Panc1 (cell line): ENCODE measurements at places on chromosomes 5 and 9.

DNA sequence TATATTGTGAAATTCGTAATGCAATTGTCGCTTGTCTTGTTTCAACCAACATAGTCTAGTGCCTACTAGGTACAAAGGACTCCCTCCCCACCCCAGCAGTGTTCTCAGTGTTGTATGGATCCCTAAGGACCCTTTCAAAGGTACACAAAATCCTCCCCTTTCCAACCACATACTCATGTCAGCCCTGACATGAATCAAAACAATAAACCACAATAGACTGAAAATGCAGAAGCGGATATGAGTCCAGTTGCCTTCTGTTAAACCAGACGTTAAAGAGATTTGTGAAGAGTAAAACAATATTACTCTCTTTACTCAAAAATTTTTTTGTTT is 82.4 kb upstream of the IFNK start:
- no peak for DNase-seq

- DNase-seq: no peak
Measured at GRCh38 chr9:134847752-134848432, 32.7 kb upstream of the FCN2 start.

DNA sequence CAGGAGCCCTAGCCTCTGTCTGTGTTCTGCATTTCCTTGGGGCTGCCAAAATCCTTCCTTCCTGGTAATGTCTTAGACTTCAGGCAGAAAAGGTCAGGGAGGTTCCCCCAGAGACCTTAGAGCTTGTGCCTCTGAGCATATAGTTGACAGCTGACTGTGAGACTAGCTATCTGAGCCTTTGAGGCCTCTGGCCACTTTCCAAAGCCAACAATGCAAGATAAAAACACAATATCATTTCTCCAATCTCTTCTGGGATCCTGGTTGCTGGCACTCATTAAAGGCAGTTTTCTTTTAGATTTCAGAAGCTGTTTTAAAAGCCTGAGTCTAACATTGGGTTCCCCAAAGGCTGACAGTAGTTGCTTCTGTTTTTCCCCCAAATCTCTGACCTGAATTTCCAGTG is 13.2 kb upstream of the GLRA1 start:
- DNase-seq: no peak

DNA sequence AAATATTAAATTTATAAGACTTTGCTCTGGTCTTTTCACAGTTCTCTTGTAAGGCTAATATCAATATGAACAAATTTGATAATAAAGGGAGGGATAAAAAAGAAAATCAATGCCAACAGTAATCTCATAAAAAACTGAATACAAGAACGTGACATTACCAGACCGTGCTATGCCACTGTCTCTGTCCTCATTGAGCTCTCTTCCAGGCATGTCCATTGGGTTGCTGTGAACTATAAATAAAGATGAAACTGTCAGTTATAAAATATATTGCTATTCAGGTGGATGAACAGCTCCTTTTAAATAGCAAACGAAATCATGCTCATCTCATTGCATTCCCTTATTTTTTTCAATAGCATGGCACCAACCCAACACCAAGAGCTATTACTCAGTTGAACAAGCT is 74.0 kb upstream of the RAPGEF6 start:
- DNase-seq: no peak

- peak; percentile 73 for DNase-seq
Measured at GRCh38 chr5:168219515-168220410, 71.7 kb upstream of the WWC1 start.

DNA sequence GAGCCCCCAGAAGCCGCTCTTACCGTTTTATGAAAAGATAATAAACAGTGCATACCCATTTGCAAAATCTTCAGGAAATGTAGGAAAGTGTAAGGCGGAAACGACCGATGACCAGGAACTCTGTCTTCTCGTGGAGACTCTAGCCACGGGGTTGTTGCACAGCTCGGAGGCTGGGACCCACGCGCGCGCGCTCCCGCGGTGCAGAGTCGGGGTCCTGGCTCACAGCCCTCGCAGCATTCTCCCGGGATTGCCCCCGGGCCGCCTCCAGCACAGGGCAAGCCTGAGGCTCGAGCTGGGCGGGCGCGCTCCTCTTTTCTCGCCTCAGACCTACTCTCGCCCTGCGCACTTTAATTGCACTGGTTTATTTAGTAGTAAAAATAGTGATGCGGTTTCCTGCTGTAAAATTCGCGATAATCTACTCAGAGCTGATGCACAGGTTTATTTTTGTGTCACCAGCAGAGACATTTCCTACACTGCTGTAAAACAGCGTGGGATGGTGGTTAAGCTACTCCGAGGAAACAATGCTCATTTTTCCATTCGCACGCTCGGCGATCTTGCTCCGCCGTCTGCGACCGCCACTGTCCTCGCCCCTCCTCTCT is 15.5 kb downstream of the TRIM7 start:
- no peak for DNase-seq
